T-helper 9 cell (primary cell): ENCODE measurements at places on chromosomes 4 and X.

DNA sequence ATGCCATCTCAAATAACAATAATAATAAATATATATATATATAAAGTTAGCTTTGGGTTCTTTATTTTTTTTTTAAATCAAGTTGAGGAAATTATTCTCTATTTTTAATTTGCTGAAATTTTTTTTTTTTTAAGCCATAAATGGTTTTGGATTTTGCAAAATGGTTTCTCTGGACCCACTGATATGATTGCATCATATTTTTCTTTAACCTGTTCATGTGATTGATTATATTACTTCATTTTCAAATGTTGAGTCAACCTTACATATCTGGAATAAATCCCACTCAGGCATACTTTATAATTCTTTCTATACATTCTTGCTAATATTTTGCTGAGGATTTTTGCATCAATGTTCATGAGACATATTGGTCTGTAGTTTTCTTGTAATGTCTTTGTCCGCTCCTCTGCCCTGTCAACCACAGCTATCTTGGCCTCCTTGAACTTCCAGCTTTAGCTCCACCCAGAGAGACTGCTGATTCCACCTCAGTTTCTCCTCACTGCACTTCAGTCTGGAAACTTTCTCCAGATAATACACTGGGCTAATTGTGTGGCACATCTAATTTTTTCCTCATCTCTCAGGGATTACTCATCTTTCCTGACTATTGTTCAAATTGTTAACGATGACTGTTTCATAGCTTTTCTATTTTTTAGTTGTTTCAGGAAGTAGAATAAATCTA is 160.9 kb upstream of the GIMD1 start:
- DNase-seq, result no peak

DNA sequence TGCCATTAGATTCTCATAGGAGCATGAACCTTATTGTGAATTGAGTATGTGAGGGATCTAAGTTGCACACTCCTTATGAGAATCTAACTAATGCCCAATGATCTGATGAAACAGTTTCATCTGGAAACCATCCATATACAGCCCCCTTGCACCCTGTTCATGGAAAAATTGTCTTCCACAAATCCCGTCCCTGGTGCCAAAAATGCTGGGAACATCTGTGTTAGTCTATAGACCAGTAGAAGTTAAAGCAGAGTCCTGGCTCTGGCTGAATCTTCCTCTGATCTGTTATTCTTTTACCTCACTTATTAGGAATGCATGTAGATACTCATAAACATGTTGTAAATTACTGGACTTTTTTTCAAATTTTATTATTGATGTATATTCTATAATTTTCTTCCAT is 29.2 kb downstream of the SULT1B1 start:
- DNase-seq, result no peak

- no peak for DNase-seq
Observed at GRCh38 chr4:151781026-151781425, 20.2 kb upstream of the GATB start.

- DNase-seq, result no peak
Observed at GRCh38 chr4:13243152-13243551, 241.0 kb downstream of the RAB28 start.

DNA sequence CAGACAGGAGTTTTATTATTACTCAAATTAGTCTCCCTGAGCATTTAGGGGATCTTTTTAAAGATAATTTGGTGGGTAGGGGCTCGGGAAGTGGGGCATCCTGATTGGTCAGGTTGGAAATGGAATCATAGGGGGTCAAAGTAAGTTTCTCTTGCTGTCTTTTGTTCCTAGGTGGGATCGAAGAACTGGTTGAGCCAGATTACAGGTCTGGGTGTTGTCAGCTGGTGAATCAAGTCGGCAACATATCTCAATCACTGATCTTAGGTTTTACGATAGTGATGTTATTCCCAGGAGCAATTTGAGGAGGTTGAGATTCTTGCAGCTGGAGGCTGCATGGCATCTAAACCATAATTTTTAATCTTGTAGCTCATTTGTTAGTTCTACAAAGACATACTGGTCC is 629.5 kb upstream of the AMOT start:
- DNase-seq, result no peak

GRCh38 chrX:52271206-52271605 is 86.5 kb downstream of the MAGED4 start:
- no peak for DNase-seq
